NCI-H1436 (cell line): ENCODE measurements at places on chromosomes 1 and 21.

- DNase-seq: no peak
Measured at GRCh38 chr21:42632771-42633690, 20.4 kb upstream of the PDE9A start.

DNA sequence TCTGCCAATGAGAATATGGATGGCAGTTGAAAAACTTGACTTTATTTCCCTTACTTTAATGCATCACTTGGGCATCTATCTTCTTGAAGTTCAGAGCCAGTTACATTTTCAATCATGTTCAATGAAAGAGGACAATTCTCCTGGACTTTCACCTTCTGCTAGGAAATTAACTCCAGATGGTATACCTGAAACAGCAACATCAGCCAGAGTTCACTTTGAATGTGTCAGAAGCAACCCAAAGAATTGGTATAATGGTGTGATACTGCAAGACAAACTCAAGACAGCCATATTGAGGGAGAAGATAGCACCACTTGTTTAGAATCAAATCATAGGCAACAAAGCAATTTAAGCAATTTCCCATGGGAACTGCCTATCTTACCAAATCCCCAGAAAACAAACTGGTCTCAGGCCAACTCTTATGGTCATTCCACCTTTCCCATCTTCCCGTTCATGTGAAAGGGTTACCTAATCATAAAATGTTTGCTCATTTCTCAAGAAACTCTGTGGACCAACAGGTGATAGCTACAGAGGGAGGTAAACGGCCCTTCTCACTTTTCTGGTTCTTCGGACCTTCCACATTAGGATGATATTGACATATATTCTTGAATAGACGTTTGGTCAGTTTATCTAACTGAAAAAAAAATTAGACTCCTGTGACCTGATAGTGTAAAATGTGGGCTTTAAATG lies 29.7 kb upstream of the C8B start:
- DNase-seq: no peak

GRCh38 chr21:17802572-17802971 lies 16.6 kb downstream of the C21orf91 start:
- DNase-seq: no peak

GRCh38 chr1:56135069-56135863 lies 444.1 kb downstream of the PLPP3 start:
- DNase-seq: no peak

DNA sequence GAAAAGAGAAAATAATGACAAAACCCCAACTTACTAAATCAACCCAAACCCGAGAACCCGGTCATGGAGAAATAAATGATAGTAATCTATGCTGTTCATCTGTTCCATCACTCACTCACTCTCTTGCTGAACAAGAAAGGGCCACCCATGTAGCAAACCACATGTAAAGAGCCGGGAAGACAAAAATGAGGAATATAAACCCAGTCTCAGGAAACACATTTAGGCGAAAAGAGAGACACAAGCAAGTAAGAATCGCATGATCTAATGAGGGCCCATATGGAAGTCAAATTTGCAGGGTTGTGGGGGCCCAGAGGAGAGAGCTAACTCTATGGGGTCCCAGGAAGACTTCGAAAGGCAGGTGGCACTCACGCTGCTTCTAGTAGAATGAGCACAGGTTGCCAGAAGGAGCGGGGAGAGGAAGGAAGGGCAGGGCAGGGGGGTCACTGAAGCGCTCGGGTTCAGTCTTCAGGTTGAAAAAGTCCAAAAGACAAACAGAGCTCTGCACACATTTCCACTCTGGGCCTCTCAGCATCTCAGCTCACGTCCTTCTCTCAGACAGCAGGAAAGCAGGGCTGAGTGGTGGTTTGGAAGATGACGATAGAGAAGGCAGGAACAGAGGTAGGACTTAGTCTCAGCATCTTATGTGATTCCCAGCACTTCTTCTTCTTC lies 142.9 kb upstream of the KRTAP19-8 start:
- DNase-seq: no peak

DNA sequence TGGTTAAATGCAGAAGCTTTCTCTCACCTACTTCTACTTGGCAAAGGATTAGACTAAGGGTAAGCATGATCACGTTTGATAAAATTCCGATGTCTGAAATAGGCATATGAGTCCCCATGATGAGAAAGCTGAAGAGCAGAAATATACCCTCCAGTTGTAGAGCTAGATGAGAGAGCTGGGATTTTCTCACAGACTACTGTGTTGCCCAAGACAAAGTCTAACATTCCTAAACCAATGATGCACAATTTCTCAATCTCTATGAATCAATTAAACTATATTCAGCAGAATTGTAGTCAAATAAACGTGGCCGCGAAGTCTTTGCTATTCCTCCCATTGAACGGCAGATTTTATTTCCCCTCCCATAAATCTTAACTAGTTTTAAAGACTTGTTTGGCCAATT lies 699.2 kb downstream of the KCNT2 start:
- no peak for DNase-seq

- DNase-seq: no peak
Measured at GRCh38 chr1:233300326-233300725, 4.8 kb upstream of the PCNX2 start.

DNA sequence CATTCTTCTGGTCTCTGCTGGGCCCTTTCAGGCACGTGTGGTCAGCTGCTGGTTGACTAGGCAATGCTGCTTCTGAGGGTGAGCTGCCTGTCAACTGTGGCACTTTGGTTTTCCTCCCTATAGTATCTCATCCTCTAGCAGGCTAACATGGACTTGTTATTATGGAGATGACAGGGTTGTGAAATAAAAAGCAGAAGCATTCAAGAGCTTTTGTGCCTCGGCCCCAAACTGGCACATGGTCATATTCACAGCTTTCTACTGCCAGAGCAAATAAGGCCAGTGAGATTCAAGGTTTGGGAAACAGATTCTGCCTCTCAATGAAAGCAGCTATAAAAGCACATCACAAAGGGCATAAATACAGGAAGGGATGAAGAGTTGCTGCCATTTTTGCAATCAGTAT lies 1.6 kb upstream of the ZNF124 start:
- DNase-seq: no peak

DNA sequence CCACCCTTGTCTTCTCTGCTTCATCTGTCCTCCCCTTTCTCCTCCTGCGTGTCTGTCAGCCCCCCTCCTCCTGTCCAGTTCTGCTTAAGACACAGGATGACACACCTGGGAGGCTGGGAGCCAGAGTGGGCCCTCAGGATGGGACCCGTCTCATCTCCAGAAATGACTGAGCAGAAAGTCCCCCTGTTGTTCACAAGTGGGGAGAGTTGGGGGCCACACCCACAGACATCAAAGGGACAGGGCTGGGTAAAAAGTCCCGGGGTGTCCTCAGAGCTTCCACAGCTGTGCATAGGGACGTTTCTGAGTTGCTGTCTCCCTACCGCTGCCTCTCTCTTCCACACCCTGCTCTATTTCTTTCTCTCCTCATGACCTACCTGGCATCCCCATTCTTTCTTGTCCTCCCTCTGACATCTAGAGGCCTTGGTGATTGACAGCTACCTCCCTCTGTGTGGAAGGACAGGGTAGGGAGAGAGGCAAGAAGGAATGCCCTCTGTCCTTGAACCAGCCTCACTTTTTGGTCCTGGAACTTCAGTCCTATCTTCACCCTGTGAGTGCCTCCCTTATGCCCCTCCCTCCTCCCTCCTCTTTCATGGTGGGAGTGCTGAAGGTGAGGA lies 19.5 kb upstream of the SH2D2A start:
- no peak for DNase-seq

GRCh38 chr1:198543670-198544260 lies 3.3 kb upstream of the ATP6V1G3 start:
- DNase-seq: no peak

DNA sequence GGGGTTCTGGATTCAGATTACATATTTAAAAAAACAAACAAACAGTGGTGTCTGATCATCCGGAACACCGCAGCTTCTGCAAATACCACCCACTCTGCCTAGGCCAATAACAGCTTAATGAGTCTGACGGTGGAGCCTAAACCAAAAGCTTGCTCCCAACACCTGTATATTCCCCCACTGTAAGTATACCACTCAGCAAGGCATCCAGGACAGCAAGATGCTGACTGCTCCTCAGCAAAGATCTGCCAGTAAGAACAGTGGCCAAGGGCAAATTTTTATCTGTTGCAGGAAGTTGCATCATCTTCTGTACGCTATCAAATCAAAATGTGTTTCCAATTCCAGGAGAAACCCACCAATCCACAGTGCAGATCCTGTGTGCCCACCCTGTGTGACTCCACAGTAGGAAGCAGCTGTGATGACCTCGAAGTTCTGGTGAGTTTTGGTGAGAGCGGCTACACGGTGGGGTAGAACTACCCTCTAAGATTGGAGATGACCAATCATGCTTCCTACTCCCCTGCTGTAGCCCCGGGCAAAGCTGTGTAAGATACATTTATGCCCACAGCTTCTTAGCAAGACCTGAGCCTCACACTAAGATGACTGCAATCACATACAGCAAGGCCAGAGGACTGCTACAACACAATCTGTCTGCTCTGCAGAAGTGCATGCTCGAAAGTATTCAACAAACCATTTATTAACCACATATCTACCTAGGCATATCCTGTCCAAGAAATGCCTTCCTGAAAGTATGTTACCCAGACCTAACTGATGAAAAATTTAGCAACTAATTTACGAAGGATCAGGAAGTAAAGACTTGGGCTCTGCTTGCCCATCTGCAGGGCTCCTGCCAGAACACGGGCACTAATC lies 30.5 kb downstream of the SIPA1L2 start:
- peak; percentile 83 for DNase-seq

- DNase-seq: no peak
Measured at GRCh38 chr1:15123925-15124324, 29.6 kb upstream of the TMEM51 start.

DNA sequence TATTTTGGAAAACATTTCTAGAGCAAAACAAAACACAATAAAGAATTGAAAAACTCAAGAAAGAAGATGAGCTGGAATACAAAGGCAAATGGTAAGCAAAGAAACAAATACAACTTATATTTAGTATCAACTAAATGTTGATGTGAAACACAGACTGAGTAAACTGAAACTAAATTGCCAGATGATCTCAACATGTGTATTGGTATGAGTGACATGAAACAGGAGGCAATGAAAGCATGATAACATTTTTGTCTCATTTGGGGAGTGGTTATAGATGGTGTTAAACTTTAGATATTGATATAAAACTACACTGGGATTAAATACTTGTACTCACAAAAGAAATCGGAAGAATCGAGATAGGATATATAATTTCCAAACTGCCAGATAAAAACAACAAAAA lies 805.6 kb upstream of the CXADR start:
- DNase-seq: no peak

DNA sequence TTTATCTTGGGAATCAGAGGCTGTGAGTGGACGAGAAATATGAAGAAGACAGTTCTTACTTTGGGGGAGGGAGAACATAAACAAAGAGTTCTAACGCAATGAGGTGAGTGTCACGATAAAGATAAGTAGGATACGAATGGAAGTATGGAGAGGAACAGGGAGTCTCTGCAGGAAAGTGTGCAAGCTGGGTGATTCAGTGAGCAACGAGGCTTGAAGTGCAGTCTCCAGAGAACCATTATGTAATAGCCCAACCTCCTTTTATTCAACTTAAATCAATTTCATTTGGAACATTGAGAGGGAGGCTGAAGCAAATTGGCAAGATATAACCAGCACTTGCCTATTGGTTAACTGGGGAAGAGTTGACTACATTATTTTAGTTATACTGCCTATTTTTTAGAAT lies 99.3 kb upstream of the PLD5 start:
- DNase-seq: no peak

- no peak for DNase-seq
Measured at GRCh38 chr1:4600615-4601460, 53.6 kb upstream of the AJAP1 start.

DNA sequence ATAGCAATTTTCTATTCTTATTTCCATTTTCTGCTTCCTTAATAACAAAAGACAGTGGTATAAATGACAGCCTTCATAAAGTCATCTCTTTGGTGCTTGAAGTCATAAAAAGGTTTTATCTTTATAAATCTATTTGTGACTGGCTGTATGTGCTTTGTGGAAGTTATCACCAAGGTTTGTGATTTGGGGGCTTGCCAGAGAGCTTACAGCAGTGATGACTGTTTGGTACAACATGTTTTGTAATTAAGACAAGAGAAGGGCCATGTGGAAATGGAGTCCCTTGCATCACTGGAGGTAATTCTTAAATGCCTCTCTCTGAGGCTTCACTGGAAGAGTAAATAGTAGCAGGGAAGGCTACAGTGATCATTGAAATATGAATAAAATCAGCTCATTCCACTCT lies 2.7 kb downstream of the SLC35F3 start:
- DNase-seq: no peak

- no peak for DNase-seq
Measured at GRCh38 chr1:119968601-119969000, 72.3 kb upstream of the ADAM30 start.

- no peak for DNase-seq
Measured at GRCh38 chr21:25813917-25814316, 79.1 kb downstream of the GABPA start.

GRCh38 chr1:211688421-211688820 lies 13.0 kb upstream of the NEK2 start:
- no peak for DNase-seq

DNA sequence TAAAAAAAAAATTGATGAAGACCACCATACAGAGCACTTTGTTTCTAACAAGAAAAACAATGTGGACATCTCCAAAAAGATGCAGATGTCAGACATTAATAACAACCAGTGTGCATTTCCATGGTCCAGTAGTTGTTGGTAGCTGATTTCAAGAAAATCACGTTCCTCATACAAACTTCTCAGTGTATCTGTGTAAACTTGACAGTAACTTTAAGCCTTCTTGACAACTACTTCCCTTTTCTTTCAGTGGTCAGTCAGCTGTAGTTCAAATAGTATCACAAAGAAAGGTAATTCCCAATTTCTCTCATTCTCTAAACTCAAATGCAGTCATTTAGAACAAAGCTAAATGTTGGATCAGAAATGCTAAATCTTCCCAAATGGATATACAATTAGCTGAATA lies 879.9 kb downstream of the AMY1C start:
- DNase-seq: no peak

DNA sequence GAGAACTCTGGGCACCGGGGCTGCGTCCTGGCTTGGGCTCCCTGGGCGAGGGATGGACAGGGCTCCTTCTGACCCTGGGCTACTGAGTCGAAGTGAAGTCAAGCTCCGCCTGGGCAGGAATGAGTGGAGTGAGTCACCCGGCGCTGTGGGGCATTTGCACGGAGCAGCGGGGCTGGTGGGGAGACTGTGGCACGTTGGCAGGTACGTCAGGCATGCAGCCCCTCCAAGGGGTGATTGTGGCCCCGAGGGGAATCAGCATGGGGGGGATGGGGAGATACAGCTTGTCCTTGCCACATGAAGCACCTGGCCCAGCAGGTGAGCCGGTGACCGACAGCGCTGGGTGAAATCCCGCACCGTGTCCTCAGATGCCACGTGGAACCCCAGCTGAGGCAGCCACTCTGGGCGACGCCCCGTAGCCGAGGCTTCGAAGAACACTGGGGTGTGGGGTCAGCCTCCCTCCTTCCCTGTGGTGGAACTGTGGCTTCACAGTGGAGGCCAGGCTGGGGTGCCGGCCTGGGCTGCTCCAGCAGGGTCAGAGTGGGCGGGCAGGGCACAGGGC lies 62.3 kb downstream of the COL18A1 start:
- DNase-seq: no peak

DNA sequence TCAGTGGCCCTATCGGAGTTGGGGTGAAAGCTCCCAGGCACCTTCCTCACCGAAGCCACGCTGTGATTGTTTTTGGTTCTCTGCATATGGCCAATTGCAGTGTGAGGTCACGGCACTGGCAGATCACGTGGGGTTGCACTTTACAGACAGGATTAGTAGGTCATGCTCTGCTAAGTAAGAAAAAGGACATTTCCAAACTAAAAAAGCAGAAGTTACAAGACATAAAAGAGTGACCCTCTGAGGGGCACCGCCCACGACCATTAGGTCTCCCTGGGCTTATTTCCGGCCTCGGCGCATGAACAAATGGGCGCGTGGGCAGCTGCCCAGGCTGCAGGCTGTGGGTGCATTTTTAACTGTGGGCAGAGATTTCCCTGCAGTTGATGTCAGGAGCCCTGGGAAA lies 2.0 kb downstream of the CAPN9 start:
- DNase-seq: no peak
